Muscle of back (tissue), 13 donors: ENCODE measurements at places on chromosomes 2 and 18.
A peak's percentile ranks its signal among the peaks of the same experiment; 100 is the strongest.

- DNase-seq: peak; percentile 4
Observed at GRCh38 chr2:49616800-49617199, 462.5 kb upstream of the FSHR start.

DNA sequence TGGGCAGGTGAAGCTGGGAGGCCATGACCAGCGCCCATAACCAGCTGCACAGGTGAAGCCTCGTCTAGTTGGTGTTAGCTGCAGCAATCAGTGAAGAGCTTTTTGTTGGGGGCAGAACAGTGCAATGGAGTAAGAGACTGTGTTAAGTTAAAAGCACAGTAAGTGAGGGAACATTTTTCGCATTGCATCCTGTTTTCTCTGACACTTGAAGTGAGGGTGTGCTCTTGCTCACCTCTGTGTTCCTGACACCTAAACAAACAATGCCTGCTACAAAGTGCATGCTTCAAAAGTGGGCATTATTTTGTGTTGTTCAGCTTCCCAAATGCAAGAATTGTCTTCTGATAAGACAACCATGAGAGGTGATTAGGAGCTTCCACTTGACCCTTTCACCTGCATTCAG lies 324.0 kb upstream of the ACVR2A start:
- no peak for DNase-seq

DNA sequence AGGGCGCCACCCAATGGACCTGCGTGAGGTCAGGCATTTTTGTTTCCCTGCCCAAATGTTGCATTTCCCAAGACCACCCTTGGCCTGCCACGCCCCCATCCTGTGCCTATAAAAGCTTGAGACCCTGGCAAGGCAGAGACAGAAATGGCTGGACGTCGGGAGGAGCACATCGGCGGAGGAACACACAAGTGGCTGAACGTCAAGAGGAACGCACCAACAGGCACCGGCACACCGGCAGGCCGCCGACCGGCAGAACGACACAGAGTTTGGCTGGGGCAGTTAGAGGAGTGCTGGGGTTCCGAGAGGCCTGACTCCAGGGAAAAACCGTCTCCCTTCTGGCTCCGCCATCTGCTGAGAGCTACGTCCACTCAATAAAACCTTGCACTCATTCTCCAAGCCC lies 35.9 kb downstream of the DCDC2C start:
- no peak for DNase-seq

DNA sequence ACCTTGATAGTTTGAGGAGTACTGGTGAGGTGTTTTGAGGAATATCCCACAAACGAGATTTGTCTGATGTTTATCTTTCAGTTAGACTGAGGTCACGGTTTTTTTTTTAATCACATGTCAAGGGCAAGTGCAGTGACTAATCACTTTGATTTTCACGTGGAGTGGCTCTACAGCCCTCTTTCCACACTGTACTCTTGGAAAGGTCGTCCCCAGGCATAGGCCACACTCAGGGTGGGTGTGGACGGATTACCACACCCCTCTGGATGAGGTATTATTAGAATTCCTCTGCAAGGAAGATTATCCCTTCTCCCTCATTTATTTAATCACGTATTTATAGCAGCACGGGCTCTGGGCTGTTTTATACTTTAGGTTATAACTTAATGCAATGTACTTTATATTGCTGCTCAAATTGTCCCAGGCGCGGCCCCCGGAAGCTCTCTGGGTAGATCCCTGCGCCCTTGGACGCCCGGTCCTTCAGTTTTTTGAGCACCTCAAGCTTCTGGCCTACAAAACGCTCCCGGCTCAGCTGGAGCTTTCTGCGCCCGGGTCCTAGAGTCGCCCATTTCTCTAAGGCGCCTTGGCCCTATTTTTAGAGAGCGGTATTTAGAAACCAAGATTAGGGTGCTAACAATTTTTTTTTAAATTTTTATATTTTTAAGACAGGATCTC lies 515 bp upstream of the PLEKHB2 start:
- no peak for DNase-seq

DNA sequence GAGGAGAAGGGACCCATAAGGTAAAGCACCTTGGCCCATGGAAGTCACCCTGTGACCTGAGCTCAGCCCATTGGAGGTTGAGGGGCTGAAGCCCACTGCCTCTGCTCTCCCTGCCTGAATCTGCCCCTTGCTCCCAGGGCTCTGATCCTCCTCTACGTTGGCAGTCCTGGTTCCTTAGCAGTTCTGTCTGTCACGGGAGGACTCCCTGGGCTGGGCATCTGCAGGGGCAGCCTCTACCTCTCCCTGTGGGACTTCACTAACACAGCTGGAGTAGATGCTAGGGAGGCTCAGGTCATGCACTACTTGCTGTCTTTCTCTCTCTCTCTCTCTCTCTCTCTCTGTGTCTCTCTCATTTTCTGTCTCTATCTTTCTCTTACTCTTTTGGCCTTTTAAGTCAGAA lies 8.7 kb downstream of the GYPC start:
- DNase-seq: no peak

- DNase-seq: peak; percentile 38
Observed at GRCh38 chr2:950080-950966, at the start of gene SNTG2. SNTG2 (plus strand) TSS chr2:950849; CDS start chr2:950997, 148 bp downstream.

DNA sequence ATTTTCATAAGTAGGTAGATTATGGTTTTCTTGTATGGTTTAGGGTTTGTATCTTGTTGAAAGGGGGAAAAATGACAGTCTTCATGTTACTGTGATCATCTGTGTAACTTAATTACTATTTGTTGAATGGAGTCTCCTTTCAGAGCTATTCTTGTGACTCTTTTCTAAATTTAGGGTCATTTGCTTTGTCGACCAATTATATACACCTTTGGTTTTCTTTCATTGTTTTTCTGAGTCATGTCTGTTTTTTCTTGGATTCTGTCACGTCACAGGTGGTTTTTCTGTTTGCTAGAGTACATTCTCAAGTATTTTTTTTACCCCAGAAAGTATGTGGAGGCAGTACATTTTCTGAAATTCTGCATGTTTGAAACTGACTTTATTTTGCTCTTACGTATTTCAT lies 43.8 kb upstream of the DYSF start:
- DNase-seq: no peak

DNA sequence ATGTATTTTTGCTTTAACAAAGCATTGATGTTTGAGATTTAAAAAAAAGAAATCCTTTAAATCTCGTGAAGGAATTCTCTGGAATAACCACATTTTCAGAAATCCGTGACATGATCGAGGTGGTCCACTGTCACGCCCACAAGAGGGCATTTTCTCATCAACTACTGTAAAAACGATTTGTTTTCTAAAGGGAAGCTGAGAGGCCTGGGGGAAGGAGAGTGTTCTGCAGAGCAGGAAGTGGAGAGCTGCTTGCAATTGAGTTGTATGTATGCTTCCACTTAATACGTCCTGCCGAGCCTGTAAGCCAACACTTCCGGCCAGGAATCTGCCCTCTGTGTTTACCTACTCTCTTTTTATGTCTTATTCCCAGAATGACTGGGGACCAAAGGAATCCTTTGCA lies 19.4 kb downstream of the KLHL29 start:
- peak; percentile 41 for DNase-seq
